ENCODE measurements at places on chromosomes 11 and 22. TPM values are rescaled to one million over a fixed set of nuclear protein-coding genes. Genes with fewer than 3 reads are reported as not detected.

DNA sequence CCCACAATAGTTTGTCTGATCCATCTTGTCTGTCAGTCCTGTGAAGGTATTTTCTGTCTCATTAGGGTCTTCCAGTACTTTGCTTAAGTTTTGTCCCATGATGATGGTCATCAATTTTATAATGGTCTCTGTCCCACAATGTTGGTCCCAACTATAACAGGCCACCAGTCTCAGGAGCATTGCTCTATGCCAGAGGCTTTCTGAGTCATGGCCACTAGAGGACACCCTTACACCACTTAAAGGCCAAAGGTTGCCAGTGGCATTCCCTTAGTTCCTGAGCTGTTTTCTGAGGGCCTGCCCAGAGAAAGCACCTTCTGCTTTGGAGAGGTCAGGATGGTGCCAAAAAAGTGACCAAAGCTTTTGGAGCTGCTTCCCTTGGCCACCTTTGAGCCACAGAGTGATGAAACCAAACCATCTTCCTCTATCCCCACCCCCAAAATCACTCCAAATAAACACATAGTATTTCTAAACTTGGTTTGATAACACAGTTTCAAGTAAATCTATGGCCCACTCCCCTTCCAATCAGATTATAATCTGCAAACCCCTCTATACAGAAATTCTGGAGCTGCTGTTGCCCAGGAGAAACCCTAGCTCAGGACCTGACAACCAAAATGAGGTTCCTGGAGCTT is 19.3 kb downstream of the EIF3F start:
- no peak overlapping the region for H3K27ac ChIP-seq
- DNase-seq = peak; percentile 73
- no peak overlapping the region for H3K4me3 ChIP-seq
- H3K36me3 ChIP-seq = no peaks in the 10 kb centered on the region
- no peaks in the 10 kb centered on the region for H3K27me3 ChIP-seq

GRCh38 chr11:57680552-57680874 is 12.6 kb downstream of the ZDHHC5 start:
- peaks cover 30% of the 10 kb centered on the region for H3K4me1 ChIP-seq
- no peak overlapping the region for H3K27ac ChIP-seq
- H3K27me3 ChIP-seq = no peaks in the 10 kb centered on the region
- DNase-seq = no peak

DNA sequence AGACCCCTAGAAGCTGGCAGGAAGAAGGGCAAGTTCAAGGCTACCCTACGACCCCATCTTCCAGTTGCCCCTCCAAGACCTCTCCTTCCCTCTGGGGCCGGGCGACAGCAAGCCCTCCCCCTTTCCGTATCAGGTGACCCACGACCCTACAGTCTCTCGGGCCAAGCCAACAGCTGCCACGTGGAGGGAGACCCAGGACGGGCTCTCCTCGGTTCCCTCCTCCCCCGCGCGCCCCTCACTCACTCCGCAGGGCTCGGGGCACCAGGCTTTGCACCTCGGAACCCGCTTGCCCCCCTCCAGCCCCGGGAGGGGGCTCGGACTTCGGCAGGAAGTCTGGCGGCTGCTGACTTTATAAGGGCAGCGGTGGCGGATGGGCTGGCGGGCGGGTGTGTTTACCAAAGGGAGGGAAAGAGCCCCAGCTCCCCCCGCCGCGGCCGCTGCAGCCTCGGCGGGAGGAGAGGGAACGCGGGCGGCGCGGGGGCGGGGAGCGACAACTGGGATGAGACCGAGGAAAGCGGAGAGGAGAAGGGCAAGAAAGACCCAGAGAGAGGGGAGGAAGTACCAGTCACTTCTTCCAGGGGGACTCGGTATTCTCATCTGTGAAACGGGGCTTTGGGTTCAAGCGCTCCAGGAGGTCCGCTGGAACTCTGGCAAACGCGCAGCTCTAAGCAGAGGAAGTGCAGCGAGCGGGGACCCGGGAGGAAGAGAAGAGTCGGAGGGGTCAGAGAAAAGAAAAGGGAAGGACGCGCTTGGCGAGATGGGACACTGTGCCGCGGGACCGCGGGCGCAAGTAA is 767 bp downstream of the SLC43A1 start:
- no peaks in the 10 kb centered on the region for H3K27me3 ChIP-seq
- H3K4me3 ChIP-seq = peak overlapping the region; percentile 96
- peaks cover 7% of the 10 kb centered on the region for H3K4me1 ChIP-seq
- no peaks in the 10 kb centered on the region for H3K36me3 ChIP-seq
- H3K27ac ChIP-seq = peak overlapping the region; percentile 4

- no peak overlapping the region for H3K4me3 ChIP-seq
- no peaks in the 10 kb centered on the region for H3K27me3 ChIP-seq
- no peaks in the 10 kb centered on the region for H3K36me3 ChIP-seq
- peaks cover 1% of the 10 kb centered on the region for H3K4me1 ChIP-seq
These were observed 101.9 kb upstream of the OR4B1 start for GRCh38 chr11:48114740-48115139.

Gene FAM180B
- total RNA-seq = 0.38 TPM

Measured in adrenal gland (tissue), 19 donors.